ENCODE measurements at places on chromosomes 1 and 21. TPM values are rescaled to one million over a fixed set of nuclear protein-coding genes. Genes with fewer than 3 reads are reported as not detected.

KCNK2 gene
- total RNA-seq, result not detected

AZIN2 gene
- 0.94 TPM for total RNA-seq

CYP4A11 gene
- not detected for total RNA-seq

RGSL1 gene
- total RNA-seq, result not detected

SHISAL2A gene
- 0.27 TPM for total RNA-seq

FNDC10 gene
- 2.7 TPM for total RNA-seq

NPHS2 gene
- not detected for total RNA-seq

MUTYH gene
- total RNA-seq, result 69.7 TPM

VWA5B1 gene
- 0.19 TPM for total RNA-seq

TMPRSS15 gene
- total RNA-seq, result 0.13 TPM

EPHA10 gene
- not detected for total RNA-seq

GNAT2 gene
- 1.3 TPM for total RNA-seq

TMEM51 gene
- total RNA-seq, result not detected

PTGS2 gene
- total RNA-seq, result not detected

FAM72D gene
- 44.5 TPM for total RNA-seq

GPA33 gene
- not detected for total RNA-seq

HSF2BP gene
- 5.1 TPM for total RNA-seq

HTR6 gene
- total RNA-seq, result not detected

KIF17 gene
- total RNA-seq, result 0.74 TPM

IGSF3 gene
- not detected for total RNA-seq

DCDC2B gene
- total RNA-seq, result 0.29 TPM

TMPRSS3 gene
- total RNA-seq, result not detected

ROR1 gene
- total RNA-seq, result 2.5 TPM

TMPRSS2 gene
- total RNA-seq, result not detected

TEDDM1 gene
- not detected for total RNA-seq

GBP1 gene
- total RNA-seq, result not detected

CHI3L1 gene
- total RNA-seq, result not detected

THEMIS2 gene
- total RNA-seq, result 20.3 TPM

TLR5 gene
- total RNA-seq, result not detected
